Thoracic aorta (tissue), 2 donors: ENCODE measurements at places on chromosomes 6 and 20. TPM values are rescaled to one million over a fixed set of nuclear protein-coding genes. Genes with fewer than 3 reads are reported as not detected.

MYLK2 gene
- not detected for total RNA-seq

ZSWIM3 gene
- 6.1 TPM for total RNA-seq

NKX2-2 gene
- total RNA-seq, result 0.35 TPM

PTP4A1 gene
- total RNA-seq, result 23.0 TPM

SPEF1 gene
- total RNA-seq, result not detected

FNDC11 gene
- total RNA-seq, result not detected

ENPP5 gene
- total RNA-seq, result 9.4 TPM

SLC52A3 gene
- total RNA-seq, result 1.5 TPM

ZFP64 gene
- 14.4 TPM for total RNA-seq

- DNase-seq, result no peak
Measured at GRCh38 chr20:38253571-38253970, 7.0 kb downstream of the KIAA1755 start.

- DNase-seq, result no peak
Measured at GRCh38 chr6:36463676-36464075, 20.9 kb downstream of the KCTD20 start.

GRCh38 chr6:34005901-34006531, 139.9 kb downstream of the GRM4 start:
- no peak for DNase-seq

GRCh38 chr6:37724530-37725220, 27.0 kb upstream of the MDGA1 start:
- no peak for DNase-seq

DNA sequence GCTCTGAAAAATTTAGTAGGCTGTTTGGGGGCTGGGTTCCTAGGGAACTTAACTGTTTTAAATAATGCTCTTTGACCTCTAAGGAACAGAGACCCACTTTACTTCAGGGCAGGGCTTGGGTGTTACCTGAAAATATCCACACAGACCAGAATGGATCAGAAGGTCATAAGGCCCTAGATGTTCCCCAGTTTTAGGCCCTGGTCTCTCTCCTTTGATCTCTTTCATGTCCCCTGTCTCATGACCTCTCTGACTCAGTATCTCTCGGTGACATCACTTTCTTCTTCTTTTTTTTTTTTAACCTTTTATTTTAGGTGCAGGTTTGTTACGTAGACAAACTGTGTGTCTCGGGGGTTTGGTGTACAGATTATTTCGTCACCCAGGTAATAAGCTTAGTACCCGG, 272.1 kb upstream of the SGK1 start:
- DNase-seq, result no peak

DNA sequence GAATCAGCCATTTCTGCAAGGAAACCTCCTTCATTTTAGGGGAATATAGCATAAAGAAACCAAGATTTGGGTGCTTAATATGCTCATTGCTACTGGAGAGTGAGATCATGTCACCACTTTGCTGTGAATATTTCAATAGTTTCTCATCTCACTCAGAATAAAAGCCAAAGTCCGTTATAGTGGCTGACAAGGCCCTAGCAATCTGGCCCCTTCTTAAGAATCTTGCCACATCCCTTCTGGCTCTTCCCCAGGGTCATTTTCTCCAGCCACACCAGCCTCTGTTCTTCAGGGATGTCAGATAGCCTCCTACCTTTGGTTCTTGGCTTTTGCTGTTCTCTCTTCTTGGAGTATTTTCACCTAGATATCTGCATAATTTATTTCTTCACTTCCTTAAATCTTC, 24.8 kb upstream of the MLIP start:
- DNase-seq, result no peak

GRCh38 chr6:5205035-5205507, 55.7 kb downstream of the LYRM4 start:
- DNase-seq, result no peak

DNA sequence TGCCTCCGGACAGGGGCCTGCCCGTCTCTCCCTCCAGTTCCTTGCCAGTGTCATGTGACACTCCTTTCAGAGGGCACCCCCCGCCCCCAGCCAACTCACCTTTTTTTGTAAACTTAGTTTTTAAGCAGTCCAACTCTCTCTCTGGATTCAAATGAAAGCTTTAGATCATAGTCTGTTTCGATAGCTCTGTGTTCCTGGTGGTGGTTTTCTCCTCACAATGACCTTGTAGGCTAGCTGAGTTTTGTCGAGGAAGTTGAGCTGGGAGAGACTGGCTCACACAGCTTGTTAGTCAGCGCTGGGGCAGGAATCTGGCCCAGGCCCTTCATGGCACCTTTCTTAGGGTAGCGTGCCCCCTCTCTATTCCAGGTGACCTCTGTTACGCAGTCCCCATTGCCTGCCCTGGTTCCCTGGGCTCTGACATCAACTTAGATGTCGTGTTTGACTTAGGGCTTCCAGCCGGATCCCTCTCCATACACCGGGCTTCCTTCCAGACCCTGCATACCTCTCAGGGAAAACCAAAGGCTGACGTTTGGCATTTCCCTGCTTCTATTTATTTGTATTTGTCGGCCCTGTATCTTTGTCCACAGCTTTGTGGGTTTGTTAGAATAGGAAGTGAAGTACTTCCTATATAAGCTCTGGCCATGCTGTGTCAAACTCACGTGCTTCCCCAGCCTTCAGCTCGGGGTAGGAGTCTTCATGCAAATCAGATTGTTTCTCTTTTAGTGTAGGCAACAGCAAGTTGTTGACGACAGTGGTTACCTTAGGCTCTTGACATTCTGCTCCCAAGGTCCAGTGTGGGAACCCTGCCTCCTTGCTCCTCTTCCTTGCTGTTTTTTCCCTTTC, 12.7 kb downstream of the IGF2R start:
- no peak for DNase-seq

DNA sequence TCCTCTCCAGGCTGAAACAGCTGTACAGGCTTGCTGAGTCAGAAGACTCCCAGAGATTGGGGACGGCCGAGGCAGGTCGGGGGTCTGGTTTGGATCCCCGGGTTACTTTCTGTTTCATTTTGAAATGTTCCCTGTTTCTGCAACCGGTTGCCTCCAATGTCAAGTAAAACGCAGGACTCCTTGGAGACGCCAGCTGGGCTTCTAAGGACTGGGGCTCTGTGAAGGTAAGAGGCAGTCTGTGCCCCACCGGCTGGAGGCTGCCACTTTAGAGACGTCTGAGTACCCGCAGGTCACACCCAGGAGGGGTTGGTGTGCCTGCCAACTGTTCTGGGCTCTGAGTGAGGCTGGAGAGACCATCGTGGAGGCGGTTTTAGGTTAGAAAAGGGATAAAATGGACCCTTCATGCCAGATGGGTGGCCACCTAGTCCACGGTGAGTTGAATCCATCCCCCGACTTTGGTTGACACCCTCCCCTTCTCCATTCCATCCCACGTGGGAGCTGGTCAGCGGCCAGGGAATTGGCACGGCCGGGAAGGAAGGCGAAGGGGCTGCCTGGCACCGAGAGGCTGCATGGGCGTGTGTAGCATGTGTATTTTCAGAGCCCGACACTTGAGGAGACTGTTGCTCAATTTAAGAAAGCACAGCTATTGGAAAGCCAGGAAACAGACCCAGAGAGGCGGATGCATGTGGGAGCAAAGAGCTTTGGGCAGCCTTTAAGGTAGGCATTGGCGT, 240.9 kb downstream of the PHACTR1 start:
- peak; percentile 63 for DNase-seq

DNA sequence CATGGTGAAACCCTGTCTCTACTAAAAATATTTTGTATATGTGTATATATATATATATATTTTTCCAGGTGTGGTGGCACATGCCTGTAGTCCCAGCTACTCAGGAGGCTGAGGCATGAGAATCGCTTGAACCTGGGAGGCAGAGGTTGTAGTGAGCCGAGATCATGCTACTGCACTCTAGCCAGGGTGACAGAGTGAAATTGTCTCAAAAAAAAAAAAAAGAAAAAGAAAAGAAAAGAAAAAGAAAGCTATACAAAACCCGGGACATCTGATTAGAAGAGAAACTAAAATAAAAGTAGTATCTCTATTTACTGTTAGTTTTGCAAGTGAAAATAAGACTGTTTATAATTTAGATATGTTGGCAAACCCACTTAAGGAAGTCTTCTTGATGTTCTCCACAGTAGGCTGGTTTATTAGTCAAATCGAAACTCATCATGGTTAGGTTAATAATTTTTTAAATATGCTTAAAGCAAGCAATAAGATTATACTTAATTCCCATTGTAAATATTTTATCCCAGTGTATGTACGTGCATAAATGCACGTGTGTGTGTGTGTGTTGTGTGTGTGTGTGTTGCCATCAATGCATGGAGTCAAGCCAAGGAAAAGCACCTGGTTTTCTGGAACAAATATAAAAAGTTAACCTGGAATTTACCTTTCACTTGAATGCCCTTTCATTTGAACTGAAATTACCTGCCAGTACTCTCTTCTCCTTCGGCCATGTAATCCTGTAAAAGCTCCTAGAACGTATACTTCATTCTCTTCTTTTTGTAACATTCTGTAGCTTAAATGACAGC, 7.1 kb downstream of the VNN2 start:
- DNase-seq, result no peak

- DNase-seq, result no peak
Measured at GRCh38 chr20:43925215-43925614, 10.6 kb downstream of the TOX2 start.

DNA sequence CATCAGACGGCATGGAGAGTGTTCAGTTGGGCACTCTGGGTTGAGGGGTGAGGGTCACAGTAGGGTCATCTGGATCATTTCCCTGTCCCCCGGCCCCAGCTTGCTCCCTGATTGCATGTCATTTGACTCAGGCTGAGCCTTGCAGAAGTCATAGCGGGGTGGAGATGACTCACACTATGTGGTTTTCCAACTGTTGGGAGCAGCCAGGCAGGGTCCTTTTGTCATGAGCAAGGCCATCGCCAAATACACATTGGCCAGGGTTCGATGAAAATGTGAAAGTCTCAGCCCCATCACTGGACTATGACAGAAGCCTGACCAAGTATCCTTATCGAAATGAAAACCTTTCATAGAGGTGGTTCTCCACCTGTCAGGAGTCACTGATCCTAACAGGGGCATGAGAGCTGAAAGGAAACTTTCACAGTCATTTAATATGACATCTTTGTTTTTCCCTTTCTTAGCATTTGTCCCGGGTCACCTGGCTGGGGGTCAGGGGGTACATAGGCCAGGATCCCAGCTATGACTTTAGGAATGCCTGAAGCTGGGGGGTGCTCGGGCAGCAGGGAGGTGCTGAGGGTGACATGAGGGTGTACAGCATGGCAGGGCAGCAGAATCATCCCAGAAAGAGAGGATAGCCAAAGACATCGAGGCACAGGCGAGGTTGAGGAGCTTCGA, 70.2 kb upstream of the CD93 start:
- peak; percentile 54 for DNase-seq

GRCh38 chr6:56328728-56329090, 81.3 kb upstream of the COL21A1 start:
- no peak for DNase-seq

DNA sequence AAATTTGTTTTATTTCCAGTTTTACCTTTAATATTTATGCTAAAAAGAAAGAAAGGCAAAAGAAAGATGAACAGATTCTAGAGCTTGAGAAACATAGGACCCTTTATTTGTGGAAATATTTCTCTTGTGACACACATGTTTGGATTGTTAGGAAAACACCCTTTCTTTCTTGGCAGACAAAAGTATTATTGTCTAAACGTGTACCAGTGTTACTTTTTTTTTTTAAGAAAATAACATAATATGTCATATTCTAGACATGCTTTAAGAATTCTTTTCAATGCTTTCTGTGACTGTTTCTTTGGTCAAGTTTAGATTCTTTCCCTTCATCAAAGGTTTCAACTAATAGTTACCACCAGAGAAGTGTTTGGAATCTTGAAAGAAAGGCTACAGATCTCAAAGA, 183.4 kb upstream of the CNR1 start:
- DNase-seq, result no peak

GRCh38 chr6:46903175-46903574, 18.6 kb downstream of the ADGRF5 start:
- DNase-seq, result no peak

DNA sequence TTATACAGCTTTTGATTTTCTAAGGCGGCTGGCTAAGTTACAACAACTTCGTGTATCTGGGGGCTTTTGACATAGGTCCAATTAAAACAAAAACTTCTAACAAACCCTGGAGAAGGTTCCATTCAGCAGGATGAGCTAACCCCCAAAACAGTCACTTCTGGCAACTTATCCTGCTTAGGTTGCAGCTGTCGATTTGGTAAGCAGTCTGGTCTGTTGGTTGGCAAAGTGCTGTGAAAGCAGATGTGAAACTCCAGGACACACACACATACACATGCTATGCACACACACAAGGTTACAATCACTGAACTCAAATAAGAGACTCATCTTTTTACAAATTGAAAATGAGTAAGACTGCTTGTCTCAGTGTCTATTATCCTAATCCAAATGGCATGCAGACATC, 119.0 kb upstream of the STMND1 start:
- no peak for DNase-seq

DNA sequence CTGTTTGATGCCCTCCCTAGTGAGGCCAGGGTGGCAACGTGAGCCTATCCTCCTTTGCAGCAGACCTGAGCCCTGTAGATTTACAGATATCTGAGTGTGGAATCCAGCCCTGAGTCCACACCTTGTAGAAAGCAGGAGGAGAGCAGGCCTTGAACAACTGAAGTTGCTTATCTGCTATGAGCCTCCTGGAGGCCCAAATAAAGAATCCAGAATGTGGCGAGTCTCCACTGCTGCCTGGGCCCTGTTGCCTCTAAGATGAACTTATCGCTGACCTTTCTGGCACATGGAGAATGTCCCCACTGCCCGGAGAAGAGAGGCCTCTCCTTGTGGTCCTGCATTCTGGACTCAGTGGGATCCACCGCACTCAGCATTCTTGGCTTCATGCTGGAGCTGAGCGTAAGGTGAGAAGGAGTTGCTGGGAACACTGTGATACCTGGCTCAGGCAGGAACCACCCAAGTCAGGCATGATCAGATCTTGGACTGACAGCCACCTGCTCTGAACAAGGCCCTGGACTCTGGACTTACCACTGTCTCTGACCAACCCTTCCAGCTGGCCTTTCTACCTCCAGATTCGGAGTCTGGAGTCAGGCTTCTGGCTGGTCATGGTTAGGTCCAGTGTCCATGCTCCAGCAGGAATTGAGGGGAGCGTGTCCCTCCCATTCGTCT, 5.8 kb upstream of the MANBAL start:
- no peak for DNase-seq

DNA sequence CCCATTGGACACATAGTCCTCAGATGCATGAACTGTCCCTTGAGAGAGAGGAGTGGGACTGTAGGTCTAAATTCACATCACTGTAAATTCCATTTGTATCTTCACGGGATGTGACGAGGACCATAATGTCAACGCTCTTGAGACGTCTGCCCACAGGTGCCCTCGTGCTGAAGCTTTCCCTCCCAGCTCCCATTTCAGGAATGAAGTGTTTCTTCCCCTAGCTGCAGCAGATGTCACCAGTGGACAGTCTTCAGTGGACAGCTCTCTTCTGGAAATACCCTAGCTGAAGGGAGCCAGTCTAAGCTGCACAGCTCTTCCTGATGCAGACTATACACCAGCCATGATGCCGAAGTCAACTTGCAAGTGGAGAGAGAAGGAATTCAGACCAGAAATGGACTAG, 217.4 kb upstream of the ECI2 start:
- DNase-seq, result no peak

- no peak for DNase-seq
Measured at GRCh38 chr20:17594443-17594842, 24.6 kb downstream of the DSTN start.
